ENCODE measurements at places on chromosomes 3 and 15. TPM values are rescaled to one million over a fixed set of nuclear protein-coding genes. Genes with fewer than 3 reads are reported as not detected.

- no peak for ATAC-seq
Measured at GRCh38 chr3:53817211-53817610, 29.0 kb downstream of the CHDH start.

- no peak for ATAC-seq
Measured at GRCh38 chr15:75349851-75350588, 3.2 kb downstream of the NEIL1 start.

The EFCC1 gene
- total RNA-seq, result 0.09 TPM

The CFAP92 gene
- total RNA-seq, result 1.6 TPM

The DOCK3 gene
- 11.5 TPM for total RNA-seq

- no peak for ATAC-seq
Measured at GRCh38 chr15:31358957-31359701, 32.5 kb downstream of the KLF13 start.

GRCh38 chr3:24259901-24260512 is 234.6 kb downstream of the THRB start:
- ATAC-seq, result no peak
